ENCODE measurements at places on chromosomes 12 and 14.

DNA sequence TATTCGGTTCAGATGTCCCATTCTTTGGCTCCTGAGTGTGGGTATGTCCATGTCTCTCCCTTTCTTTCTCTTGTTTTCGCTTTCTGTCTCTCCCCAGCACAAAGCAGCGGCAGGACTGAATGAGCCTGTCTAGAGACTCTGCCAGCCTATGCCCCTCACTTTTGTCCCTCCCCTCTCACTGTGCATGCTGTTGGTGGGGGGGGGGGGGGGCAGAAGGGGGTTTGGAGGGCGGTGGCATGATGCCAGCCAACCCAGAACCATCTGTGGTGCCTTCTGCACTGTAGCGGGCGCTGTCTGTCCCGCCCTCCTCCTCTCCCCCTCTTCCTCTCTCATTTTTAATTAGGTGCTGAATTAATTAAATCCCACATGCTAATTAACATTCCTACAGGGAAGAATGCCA, 17.7 kb downstream of the NGDN start:
- no peak for DNase-seq

DNA sequence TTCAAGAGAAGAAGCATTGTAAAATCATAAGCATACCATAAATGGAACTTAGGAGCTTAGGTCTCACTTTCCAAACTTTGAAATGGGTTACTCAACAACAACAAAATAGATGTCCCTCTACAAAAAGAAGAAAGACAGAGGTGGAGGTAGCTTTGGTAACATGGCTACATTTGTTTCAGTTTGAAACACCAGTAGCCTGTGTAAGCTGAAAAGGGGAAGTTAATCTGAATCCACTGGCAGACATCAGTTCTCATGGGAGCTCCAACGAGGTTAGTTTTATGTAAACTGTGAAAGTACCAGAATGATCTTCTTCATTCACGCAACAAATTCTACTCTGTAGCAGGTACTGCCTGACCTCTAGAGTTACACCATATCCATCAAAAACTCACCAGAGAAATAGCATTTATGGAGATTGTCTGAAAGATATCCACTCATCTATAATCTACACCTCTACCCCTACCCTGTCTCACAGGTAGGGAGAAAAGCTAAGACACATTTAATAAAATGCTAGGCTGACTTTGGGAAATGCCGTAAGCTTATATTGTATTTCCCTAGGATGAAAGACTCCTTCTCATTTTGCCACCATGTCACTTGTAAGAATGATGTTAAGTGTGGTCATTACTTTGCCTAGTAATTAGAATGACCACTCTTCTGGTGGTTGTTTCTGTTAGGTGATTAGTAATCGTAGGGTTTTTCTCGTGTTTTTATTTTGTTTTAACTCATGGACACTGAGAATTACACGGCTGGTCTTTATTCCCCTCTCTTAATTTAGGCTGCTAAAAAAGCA, 224.1 kb downstream of the ASCL1 start:
- no peak for DNase-seq

DNA sequence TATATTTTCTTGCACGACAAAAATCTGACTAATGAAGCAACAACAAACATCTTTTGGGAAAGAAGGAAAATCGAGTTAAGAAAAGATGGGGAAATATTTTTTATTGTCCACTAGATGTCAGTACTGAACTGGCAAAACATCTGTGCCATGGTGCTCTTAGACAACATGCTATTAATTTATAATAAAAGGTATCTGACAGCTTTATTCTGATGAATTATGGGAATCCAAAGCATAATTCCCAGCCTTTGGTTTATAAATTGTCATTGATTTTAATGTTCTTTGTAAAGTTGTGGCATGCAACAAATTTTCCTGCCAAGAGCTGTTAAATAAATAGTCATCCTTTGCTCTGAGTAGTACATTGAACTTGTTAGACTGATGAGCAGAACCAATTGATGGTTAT, 231.2 kb downstream of the ETNK1 start:
- DNase-seq: peak; percentile 18

- no peak for DNase-seq
Measured at GRCh38 chr12:131239384-131240094, 285.8 kb downstream of the ADGRD1 start.

- DNase-seq: no peak
Measured at GRCh38 chr14:95392841-95393240, 73.1 kb upstream of the CLMN start.

DNA sequence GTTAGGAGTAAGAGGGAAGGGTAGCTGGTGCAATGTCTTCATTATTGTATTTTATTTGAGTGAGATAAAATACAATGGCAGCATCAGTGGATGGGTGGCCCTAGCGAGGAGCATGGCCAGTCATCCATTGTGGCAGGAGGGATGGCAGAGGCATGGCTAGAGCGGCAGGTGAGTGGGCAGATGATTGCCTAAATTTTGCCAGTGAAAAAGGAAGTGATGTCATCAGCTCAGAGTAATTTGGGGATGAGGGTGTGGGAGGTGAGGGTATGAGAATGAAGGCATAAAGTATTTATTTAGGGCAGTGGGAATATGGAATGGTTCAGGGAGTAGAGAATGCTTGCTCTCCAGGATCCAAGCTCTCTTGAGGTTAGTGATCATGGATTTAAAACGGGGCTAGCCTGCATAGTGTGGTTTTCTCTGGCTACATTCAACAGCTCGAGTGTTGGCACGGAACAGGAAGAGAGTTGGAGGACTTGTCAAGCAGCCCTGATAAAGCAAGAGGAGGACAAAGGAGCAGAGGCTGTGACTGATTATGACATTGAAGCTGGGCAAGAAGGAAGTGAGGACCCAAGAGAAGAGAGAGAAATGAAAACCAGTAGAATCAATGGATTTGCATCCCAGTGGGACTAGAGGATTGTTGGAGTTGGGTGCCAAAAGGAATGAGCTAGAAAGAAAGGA, 18.7 kb upstream of the SERPINA6 start:
- no peak for DNase-seq

DNA sequence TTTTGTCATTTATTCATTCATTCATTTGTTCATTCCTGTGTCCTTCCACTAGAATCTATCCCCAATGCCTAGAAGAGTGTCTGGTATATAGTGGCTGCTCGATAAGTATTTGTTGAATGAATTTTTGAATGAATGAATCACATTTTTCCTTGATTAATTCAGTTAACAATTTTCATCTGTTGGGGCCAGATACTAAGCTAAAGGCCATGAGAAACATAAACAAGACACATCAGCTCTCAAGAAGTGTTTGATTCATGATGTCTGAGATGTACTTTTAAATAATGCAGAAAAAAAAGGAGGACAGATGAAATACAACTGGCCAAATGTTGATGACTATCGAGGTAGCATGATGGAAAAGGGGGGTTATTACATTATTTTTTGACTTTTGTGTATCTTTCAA, 48.1 kb upstream of the TMED10 start:
- no peak for DNase-seq

GRCh38 chr14:66254038-66254437, 232.1 kb upstream of the CCDC196 start:
- DNase-seq: no peak

DNA sequence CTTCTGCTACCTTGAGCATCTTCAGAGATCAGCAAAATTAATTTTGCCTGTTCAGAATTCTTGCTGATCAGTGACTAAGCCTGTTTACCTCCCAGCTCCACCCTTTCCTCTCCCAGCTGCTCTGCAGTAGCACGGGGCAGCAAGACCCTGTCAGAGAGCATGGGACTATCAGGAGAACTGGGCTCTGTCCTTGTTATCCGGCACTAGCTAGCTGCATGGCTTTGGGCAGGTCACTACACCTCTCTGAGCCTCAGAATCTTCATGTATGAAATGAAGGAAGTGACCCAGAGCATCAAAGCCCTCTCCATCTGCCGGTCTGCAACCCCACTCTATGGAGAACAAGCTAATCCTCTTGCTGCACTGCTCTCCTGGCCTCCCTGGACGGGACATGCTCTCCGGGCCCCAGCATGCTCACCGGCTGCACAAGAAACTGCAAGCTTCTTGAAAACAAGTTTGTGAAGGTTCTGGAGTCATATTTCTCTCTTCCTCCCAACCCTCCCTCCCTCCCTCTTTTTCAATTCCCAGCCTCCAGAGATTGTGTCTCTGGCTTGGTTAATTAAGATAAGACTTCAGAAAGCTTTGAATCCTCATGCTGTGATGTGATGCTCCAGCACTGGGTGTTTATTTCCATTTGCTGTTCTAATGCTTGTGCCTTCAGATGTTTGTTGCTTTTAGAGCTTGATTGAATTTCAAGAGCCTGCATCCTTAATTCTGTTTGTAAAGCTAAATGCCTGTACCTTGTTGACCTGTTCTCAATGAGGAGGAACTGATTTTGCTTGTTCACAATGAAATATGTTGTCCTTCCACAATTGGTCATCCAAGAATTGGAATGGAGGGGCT, 101.1 kb downstream of the CRACR2A start:
- no peak for DNase-seq

GRCh38 chr12:40586823-40587222, 105.4 kb upstream of the CNTN1 start:
- no peak for DNase-seq

- no peak for DNase-seq
Measured at GRCh38 chr12:93994721-93995120, 153.7 kb upstream of the PLXNC1 start.

DNA sequence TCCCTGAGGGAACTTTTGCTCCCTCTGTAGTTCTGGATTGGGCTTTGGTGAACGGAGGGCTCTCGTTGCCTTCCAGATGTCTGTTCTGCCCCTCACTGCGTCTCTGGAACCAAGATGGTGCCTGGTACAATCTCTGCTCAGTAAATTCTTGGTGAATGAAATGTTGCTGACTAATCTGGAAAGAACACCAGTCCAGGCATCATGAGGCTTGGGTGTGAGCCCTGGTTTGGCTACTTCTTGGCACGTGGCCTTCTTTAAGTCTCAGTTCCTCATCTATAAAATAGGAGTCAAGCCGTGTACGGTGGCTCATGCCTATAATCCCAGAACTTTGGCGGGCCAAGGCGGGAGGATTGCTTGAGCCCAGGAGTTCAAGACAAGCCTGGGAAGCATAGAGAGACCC, 4.3 kb downstream of the HHIPL1 start:
- no peak for DNase-seq

GRCh38 chr14:20180486-20180885, 10.2 kb upstream of the OR11G2 start:
- DNase-seq: no peak

GRCh38 chr12:7892186-7892980, 19.7 kb upstream of the SLC2A14 start:
- DNase-seq: no peak

DNA sequence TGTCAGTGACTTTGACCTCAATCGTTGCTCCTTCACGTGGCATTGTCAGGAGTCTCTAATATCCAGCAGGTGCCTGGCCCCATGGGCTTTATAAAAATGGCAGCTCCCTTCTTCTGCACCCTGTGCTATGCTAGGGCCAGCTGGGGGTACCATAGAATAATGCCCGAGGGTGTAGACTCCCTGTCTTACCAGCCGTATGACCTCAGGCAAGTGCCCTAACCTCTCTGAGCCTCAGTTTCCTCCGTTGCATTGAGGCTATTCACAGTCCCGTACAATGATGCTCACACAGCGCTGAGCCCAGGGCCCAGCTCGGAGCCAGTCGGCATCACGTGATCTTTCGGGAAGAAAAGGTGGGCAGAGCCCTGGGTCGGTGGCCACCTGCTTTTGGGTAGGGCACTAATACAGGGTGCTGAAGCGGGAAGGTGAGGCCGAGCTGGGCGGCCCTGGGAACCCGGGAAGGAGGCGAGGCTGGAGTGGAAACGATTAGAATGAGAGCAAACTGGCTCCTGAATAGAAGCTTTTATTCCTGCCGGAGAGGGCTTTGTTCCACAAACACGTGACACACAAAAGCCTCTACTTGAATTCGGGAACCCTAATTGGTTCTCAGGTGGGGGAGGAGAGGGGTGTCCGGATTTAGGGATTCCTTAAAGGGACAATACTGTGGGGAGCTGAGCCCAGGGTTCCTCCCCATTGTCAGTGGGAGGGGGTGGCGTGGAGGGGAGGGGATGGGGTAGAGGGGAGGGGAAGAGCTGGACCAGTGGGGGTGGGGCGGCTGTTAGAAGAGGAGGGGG, 19.9 kb upstream of the MSI1 start:
- DNase-seq: peak; percentile 91

DNA sequence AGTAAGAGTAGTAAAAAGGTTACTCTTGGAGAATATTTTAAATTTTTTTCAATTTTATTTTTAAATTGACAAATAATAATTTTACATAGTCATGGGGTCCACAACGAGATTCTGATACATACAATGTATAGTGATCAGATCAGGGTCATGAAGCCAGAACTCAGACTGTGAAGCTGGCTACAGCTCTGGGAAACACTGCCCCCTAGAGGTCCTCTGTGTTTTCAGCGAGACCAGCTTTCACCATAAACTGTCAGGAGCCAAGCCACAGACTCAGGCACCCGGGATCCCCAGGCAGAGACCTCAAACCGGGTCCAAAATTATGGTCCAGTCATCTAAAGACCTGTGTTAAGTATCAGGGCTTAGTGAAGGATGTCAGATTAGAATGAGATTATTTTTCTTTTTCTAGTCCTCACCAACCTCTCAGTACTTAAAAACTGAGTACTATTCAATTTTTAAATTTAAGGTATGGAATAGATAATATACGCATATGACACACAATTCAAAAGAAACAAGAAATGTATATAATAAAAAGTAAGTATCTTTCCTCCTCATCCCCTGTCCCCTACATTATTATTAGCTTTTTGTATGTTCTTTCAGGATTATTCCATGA, 397.1 kb downstream of the MDGA2 start:
- DNase-seq: no peak

DNA sequence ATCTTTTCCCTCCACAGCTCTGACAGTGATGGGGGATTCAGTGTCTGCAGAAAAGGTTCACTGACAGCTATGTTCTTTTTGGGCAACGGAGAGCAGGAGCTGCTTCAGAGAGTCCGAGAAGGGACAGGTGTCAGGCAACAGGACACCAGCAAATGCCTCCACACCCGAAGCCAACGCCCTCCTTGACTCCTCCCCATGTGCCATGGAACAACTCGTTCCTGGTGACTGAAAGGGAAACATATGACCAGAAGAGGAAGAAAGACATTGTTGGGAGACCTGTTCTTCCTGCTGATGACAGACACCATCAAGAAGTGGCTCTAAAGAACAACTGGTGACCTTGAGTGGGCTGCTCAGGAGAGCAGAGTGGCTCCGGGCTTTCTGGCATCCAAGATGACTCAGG, 172.3 kb upstream of the NOS1 start:
- DNase-seq: no peak

DNA sequence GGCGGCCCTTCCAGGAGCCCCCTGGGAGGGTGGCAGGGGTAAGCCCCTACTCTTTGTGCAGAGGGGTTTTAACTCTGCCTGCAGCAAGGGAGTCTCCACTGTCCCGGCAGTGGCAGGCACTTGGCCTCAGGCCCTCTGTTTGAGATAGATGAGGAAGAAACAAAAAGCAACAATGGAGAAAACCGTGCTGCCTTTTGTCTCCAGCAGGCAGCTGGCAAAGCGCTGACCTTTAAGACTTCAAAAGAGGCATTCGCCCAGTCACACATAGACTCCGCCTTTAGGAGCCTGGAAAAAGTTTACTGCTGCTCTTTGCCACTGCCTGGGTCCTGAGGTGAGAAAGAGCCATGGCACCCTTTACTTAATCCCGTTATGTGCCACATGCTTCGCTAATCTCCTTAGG, 158.2 kb upstream of the NTF3 start:
- no peak for DNase-seq

Measured in NCI-H2107 (cell line).